AG08395 (cell line): ENCODE measurements at places on chromosomes 7 and 10.

- no peak for DNase-seq
These were observed 701.5 kb downstream of the KCNMA1 start for GRCh38 chr10:76935941-76936613.

GRCh38 chr10:67259319-67259929, 333.6 kb downstream of the LRRTM3 start:
- DNase-seq, result no peak

GRCh38 chr7:5572439-5572838, 148.8 kb upstream of the TNRC18 start:
- no peak for DNase-seq

DNA sequence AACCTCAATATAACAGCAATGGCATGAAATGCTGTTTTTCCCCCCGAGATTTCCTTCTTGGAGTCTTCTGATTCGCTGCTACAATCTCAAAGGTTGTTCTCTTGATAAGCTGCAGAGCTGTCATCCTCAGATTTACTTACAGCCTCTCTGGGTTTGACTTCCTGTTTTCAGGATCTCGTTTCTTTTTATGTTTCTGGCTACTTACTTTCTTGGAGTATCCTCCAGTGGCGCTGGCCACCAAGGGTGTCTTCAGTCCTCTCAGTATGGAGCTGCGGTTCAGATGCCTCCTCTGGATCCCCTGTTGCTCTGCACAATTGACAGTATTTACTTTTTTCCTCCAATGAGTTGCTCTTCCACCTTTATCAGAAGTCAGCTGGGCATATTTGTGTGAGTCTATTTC, 152.0 kb upstream of the TMEM72 start:
- DNase-seq, result no peak

DNA sequence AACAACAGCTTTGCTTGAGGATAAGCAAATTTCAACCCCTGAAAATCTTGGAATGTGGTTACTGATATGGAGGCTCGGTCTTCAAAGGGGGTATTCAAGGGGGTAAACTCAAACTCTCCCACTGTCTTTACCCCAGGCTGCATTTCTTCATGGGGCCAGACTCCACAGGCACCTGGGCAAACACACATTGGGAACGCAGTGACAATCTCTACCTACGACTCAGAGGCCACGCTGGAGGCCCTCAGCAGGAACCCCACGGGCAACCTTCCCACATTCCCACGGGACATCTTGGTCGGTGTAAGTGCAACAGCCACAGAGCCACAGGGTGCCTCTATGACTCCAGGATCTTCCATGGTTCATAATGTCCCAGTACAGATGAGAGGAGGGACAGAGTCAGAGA, 2.2 kb upstream of the INSIG1 start:
- no peak for DNase-seq

DNA sequence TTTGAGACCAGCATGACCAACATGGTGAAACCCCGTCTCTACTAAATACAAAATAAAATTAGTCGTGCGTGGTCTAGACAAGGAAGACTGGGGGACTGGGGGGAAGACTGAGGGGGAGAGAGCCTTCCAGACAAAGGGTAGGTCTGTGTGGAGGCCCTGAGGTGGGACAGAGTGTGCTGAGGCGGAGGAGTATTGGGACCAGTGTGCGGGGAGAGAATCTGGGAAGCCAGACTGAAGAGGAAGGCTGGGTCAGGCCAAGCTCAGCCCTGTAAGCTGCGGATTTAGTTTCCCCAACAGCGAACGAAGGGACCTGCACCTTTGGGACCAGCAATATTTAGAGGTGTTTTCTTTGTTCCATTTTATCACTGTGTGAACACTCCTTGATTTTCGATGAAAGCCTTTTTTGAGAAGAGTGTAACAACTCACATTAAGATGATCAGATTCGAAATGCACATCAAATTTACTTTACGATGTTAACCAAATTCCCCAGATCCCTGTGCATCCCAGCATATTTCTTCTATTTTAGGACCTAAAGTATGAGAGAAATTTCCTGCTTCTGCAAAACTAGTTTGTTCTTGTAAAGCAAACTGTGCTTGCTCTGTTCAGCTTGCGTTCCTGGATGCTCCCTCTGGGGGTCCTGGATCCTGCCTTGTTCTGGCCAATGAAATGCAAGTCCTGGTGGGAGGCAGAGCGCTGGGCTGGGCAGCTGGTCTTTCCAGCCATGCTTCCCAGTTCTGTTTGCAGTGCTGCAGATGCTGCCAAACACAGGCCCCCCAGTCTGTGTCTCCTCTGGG, 39.4 kb downstream of the PLAU start:
- no peak for DNase-seq

- no peak for DNase-seq
These were observed 118.1 kb upstream of the PHF14 start for GRCh38 chr7:10855583-10855982.

DNA sequence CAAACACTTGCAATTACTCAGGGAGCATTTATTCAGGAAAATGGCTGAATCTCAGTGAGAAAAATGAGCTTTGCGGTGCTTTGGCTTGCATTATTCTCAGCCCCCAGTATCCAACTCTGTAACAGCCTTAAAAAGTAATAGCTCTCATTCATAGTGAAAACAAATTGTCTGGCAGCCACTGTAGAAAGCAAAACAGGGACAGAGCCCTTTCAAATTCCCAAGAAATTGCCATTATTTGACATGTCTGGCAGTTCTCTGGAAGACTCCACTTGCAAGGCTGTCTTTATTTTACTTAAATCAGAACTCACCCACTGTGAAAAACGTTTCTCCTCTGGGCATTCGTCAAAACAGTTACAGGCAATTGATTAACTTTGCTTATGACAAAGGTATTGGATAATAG, 122.5 kb downstream of the NPSR1 start:
- DNase-seq, result no peak

GRCh38 chr7:137592232-137592896, 248.8 kb upstream of the PTN start:
- peak; percentile 89 for DNase-seq

DNA sequence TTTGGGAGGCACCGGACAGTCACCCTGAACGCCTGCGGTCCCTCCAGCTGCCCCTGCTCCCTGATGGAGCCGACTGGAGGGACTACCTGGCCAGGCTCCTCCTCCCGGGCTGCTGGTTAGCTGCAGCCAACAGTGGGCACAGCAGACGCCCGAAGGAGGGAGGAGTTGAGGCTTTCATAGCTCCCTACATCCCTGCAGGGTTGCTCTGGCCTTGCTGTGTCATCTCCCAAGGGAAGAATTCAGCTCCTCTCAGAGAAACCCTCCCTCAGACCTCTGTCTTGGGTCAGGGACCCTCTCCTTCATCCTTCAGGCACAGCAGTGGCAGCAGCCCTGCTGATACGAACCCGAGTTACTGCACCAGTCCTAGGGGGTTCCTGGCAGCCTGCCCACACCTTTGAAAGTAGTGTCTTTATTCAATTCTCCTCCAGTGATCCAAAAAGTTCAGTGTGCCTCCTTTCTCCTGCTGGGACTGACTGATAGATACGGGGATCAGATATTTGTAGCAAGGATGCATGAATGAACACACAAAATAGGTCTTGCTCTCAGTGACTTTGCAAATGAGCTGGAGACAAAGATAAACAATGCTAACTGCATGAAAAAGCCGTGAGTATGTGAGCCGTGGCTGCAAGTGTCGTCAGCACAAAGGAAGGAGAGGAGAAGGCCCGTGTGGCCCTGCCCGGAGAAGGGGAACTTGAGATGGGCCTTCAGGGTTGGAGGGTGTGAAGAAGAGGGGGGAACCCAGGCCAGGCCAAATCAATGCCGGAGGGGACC, 136.6 kb downstream of the PRKAG2 start:
- DNase-seq, result no peak

DNA sequence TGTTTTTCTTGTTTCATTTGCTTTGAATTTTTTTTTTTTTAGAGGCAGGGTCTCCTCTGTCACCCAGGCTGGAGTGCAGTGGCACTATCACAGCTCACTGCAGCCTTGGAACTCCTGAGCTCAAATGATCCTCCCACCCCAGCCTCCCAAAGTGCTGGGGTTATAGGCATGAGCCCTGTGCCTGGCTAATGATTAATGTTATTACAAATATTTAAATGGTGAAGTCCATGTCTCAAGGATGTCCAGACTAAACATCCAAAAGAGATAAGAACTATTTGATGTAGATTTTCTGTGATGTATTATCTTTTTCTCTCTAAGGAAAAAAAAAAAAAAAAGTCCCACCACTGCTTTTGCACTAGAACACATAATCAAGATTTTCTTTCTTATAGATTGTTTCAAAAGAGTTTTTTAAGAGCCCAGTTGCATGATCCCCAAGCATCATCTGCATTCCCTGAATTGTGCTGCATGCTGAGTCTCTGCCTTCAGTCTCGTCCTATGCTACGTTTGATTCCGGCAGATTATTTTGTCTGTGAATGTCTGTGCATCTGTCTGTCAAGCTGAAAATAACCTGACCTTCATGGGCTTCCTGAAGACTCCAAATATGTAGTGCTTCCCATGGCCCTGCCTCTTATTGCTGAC, 33.4 kb downstream of the MACROH2A2 start:
- no peak for DNase-seq

DNA sequence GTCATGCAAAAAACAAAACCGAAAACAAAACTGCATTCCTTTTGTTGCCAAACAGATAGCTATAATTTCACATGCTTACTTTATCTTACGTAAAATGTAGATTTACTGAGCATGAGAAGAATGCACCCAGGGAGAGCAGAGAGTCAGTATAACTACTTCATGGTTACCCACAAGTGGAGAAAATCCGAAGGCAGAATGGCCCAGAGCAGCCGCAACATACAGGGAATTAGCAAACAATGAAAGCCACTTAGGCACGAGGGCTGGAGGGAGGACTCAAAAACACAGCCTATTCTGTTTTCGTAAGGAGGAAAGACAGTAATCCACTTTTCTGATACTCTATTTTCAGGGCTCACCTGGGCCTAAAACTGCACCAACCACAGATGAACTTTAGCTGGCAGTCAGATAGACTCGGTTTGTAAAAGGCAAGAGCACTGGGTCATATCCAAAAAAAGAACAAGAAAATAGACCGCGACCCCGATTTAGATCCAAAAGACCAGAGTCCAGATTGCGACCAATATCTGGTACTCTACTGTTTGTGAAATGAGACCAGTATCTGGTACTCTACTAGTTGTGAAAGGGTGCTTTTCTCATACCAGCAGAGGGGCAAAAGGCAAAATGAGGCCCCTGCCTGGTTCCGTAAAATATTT, 1.3 kb downstream of the ITPRIP start:
- DNase-seq, result peak; percentile 45

DNA sequence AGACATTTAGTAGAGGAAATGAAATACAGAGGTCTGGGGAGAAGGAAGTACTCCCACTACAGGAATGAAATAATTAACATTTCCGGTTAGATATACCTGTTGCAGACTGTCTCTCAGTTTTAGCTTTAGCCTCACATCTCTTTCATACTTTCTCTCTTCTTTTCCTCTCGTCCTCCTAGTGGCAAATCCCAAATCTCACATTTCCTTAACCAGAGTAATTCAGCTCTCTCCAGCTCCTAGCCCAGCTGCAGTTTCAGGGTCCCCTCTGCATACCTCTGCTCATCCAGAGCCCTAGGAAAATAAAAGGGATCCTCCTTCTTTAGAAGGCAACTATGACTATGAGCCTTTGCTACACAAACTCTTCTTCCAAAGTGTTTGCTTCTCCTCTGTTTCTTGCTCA, 643.2 kb downstream of the PHTF2 start:
- DNase-seq, result no peak

- peak; percentile 25 for DNase-seq
These were observed 20.6 kb downstream of the UBTD1 start for GRCh38 chr10:97519342-97519741.

- no peak for DNase-seq
These were observed 4.3 kb downstream of the KIF5B start for GRCh38 chr10:32051926-32052325.

GRCh38 chr7:66356277-66356721, 151.2 kb downstream of the TPST1 start:
- DNase-seq, result peak; percentile 5

GRCh38 chr10:48671914-48672595, 12.6 kb upstream of the WDFY4 start:
- no peak for DNase-seq

DNA sequence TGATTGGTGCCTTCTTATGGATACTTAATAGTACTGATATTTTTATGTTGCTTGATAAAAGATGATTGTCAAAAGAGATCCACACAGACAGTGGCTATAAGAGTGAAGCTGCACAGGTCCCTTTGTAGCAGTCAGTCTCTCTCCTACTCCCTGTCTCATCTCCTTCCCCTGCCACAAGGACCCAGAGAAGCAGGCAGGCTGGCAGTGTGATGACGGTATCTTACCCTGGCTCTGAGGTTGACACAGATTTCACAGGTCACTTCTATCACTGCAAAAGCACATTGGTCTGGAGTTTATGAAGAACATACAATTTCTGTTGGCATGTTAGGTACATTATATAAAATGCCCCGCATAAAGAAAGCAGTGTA, 64.4 kb upstream of the AHR start:
- peak; percentile 9 for DNase-seq

GRCh38 chr7:367351-367901, 77.5 kb downstream of the FOXL3 start:
- DNase-seq, result no peak

GRCh38 chr7:19522486-19522885, 186.4 kb downstream of the POLR1F start:
- peak; percentile 60 for DNase-seq

- DNase-seq, result peak; percentile 45
These were observed 61.4 kb downstream of the ST7 start for GRCh38 chr7:117014673-117015133.

DNA sequence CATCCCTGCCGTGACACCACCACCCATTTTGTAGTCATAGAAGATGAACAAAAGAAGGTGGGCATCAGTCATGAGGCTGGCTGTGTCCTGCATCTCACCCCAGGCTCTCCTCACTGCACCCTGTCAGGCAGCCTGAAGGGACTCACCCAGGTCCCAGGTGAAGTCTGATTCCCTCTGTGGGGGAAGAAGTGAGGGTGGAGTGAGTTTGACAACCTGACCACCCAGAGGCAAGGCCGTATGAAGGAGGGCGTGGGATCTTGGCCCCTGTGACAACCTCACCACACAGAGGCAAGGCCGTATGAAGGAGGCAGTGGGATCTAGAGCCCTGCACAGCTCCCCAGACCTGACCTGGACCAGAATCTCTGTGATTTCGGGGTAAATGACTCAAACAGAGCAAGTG, 152.5 kb downstream of the DIP2C start:
- DNase-seq, result no peak

GRCh38 chr10:21516242-21517131, 9.0 kb downstream of the SKIDA1 start:
- DNase-seq, result no peak

- no peak for DNase-seq
These were observed 43.7 kb upstream of the NXPH1 start for GRCh38 chr7:8389593-8390261.

- no peak for DNase-seq
These were observed 59.2 kb downstream of the CDHR3 start for GRCh38 chr7:106022193-106022821.

GRCh38 chr7:33237036-33237435, 107.7 kb downstream of the BBS9 start:
- no peak for DNase-seq

- DNase-seq, result no peak
These were observed 570.7 kb downstream of the REEP3 start for GRCh38 chr10:64091897-64092296.

GRCh38 chr7:155580367-155580766, 34.0 kb upstream of the CNPY1 start:
- no peak for DNase-seq
